ENCODE measurements at places on chromosomes 11 and 22.

DNA sequence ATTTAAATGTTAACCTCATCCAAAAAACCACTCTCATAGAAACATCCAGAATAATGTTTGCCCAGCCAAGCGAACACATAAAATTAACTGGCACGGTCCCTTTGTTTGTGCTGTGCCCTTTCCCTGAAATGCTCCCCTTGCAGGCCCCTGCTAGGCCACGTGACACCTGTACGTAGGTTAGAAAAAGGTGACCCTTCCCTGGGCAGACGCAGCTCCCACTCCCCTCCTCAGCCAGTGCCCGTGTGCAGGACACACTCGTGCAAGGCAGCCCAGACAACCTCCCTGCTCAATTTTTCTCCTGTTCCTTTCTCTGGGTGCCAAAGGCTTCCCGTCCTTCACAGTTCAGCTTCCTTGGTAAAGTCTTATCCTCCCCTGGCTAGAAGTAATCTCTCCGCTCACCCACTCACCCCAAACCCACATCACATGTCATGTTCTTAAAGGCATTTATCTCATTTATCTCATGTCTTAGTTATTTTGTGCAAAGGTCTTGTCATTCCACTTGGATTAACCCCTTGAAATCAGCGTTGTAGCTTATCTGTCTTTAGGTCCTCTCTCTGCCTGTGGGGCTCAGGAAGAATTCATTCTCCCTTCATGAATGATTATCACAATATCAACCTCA is 20.7 kb downstream of the FAM83F start:
- no peak for DNase-seq

GRCh38 chr22:36323182-36323854 is 64.4 kb downstream of the MYH9 start:
- no peak for DNase-seq

DNA sequence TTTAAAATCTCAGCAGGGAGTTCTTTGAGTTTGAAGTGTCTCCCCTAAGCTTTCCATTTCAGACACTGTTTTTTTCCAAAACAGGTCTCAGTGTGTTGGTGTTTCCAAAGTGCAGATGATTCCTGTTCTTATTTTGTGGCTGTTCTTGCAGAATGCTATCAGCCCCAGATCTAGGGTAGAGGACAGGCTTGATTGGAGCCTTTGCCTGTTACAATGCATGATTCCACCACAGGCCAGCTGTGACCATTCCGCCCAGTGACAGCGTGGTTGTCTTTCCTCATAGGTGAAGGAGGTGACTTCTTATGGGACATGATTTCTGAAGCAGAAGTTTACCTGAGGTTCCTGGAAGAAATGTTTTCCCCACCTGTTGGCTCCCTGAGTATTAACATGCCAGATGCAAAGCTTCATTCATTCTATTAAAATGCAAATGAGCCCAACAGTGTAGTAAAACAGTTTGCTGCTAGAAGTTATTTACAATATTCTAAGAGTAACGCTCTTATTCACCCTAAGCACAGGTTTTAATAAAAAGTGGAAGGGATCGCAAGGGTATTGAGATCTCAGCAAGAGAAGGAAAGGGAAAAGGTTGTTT is 36.9 kb upstream of the BIRC3 start:
- no peak for DNase-seq

- no peak for DNase-seq
These were observed 802 bp downstream of the SYT13 start for GRCh38 chr11:45285250-45285828.

- DNase-seq: no peak
These were observed 327.3 kb upstream of the PITPNB start for GRCh38 chr22:28246397-28246796.
